ENCODE measurements at places on chromosomes 2 and 18.

DNA sequence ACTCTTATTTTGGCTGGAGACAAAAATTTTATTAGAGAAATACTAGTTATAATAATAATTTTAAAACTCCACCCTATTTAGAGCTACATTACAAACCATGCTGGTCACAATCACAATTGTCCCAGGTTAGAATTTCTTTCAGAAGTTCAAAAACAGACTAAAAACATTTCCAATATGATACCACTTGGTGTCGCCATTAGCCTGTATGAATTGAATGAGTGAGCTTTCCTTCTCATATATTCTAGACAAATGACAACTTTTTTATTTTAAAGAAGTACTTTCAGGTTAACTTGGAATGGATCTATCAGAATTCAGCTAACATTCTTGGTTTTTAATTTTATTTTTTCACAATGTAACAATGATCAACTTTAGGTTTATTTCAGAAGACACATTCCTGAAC, 48.0 kb downstream of the SERPINB8 start:
- no peak for DNase-seq

- no peak for DNase-seq
These were observed 28.2 kb upstream of the IL1R1 start for GRCh38 chr2:102114290-102114721.

DNA sequence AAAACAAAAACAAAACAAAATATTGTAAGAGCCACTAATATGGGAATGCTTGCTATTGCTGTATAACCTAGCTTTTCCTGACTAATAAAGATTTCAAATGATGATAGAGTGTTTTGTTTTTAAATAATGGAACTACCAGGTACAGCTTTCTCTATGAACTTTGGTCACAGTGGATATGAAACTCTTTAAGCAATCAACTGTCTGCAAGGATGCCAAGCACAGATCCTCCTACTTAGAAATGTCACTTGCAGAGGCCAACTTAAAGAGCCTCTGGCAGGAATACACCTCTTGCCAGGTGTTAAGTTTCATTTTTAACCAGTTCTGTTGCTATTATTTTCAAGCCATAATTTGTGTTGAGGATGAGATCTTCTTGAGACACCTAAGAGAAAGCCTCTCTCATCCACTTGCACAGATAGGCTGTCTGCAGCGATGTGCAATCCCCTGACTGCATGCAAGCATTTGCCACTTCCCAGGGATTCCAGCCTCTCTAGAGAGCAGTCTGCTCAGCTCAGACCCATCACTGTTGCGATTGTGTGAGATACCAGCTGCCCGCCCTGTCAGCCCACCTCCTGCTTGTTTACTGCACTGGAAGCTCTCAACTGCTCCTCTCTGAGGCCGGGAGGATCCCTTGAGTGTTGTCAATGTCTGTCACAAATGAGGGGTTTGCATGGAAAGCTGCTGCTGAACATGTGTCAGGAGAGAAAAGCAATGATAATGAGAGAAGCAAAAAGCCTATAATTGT, 86.1 kb upstream of the SCG2 start:
- DNase-seq = no peak

GRCh38 chr2:79112269-79112668, 8.0 kb upstream of the REG1A start:
- no peak for DNase-seq

DNA sequence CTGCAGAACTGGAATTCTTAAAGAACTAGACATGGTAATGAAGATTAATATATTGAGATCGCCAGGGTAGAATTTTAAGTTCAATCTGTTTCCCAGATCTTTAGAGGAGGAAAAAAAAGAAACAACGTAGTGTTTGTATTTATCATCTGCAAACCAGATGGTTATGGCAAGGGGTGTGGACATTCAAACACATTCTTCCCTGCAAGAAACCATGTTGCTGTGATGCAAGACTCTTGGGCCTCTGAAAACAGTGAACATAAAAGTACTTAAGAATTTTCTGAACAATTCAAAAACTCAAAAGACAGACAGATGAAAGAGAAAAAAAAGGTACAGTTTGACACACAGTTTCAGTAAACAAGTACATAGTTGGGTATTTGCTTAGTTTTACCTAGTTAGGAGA, 35.6 kb downstream of the COL5A2 start:
- no peak for DNase-seq

DNA sequence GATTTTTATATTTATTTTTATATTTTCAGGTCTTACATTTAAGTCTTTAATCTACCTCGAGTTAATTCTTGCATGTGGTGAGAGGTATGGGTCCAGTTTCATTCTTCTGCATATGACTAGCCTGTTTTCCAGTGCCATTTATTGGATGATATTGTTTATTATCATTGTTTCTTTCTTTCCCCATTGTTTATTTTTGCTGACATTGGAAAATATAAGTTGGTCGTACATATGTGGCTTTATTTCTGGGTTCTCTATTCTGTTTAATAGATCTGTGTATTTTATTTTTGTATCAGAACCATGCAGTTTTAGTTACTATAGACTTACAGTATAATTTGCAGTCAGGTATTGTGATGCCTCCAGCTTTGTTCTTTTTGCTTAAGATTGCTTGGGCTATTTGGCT, 113.4 kb upstream of the VWC2L start:
- DNase-seq = no peak

DNA sequence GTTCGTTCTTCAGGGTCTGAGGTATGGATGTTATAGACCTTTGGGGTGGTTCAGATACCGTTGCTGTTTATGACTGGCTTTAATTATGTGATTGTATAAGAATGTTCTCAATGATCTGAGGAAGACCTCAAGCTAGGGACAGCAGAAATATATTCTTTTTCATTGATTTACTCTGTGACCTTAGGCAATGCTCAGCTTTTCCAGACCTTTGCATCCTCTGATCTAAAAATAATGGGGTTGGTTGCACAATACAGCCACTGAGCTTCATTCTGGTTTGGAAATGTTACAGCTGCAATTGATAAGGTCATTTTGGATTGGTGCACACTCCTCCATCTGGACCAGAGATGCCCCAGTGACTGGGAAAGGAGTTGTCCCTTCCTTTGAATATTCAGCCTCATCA, 17.2 kb upstream of the CABYR start:
- DNase-seq = no peak

GRCh38 chr2:165618806-165619205, 149.3 kb downstream of the CSRNP3 start:
- DNase-seq = no peak

DNA sequence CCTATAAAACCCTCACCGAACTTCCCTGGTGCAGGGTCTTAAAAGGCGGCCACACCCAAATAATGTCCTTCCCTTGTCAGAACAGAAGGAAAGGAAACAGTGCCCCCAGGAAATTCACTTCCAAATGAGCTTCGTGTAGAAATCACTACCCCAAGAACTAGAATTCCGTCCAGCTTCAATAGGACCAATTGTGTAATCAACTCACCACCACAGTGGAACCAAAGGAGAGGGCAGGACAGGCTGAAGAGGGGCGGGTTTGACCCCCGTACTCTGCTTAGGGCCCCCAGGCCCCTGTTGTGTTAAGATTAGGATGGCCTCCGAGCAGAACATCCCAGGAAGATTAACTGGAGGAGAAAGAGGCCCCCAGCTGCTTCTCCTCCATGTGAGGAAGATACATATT, 24.1 kb downstream of the GPR35 start:
- no peak for DNase-seq

GRCh38 chr18:26536032-26536431, 12.3 kb downstream of the KCTD1 start:
- DNase-seq = no peak

GRCh38 chr2:118078734-118079133, 9.5 kb upstream of the INSIG2 start:
- no peak for DNase-seq

DNA sequence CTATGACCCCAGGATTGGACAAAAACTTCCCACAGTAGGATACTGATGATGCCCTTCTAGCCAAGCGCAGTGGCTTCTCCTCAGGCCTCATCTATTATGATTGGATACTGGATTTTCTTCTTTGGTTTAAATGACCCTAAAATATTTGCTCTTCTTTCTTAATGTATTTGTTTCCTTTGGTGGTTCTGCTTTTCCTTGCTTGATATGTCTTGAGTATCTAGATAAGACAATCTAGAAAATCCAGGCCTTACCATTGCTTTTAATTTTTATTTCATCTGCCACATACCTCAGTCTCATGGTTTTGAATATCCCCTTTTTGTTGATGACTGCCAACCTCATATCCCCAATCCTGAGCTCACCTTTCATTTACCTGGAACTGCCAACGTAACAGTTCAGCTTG, 35.6 kb downstream of the OTOF start:
- no peak for DNase-seq

DNA sequence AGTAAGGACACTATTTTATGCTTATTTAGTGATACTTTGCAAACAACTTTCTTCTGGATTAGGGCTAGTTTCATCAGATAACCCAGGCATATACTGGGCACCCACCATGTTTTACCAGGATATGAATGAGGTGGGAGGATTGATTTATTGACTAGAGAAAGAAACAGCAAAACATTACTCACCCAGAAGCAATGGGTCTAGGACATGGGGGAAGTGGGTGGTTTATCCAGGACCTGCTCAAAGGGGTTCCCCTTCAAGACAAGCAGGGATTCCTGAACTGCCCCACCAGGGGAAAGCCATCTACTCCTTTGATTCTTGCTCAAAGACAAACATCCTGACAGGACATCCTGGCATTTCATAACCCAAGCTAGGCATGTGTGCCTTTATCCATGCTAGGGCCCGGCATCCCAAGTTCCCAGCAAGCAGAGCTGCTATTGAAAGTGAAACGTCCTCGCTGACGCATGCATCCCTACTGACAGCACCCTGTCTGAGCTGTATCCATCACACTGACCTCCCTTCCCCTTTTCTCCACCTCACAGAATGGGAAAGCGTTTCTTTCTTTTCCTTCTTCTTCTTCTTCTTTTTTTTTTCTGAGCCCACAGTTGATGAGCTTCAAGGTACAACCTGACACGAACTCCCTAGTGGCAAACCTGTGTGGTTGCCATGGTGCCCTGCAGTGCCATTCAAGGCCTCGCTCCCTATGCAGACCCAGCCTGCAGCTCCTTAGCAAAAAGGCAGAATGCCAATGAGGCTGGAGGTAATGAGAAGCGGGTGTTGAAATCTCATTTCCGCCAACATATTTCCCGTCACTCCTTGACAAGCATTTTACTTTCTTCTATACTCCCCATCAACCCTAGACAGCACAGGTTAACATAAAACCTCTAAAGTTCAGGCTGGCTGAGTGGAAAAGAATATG, 70.5 kb downstream of the CLHC1 start:
- no peak for DNase-seq

GRCh38 chr2:44949329-44950151, 8.0 kb downstream of the SIX3 start:
- no peak for DNase-seq

GRCh38 chr2:217922101-217923006, 80.4 kb downstream of the TNS1 start:
- DNase-seq = no peak

GRCh38 chr2:215635788-215636139, 199.9 kb upstream of the FN1 start:
- DNase-seq = no peak

- no peak for DNase-seq
These were observed 13.5 kb upstream of the XDH start for GRCh38 chr2:31428001-31428418.

GRCh38 chr2:113905886-113906285, 16.0 kb downstream of the ACTR3 start:
- DNase-seq = no peak
